ENCODE measurements at places on chromosomes 3 and 15.

GRCh38 chr3:9151240-9151639 lies 98.2 kb downstream of the SRGAP3 start:
- DNase-seq = no peak

DNA sequence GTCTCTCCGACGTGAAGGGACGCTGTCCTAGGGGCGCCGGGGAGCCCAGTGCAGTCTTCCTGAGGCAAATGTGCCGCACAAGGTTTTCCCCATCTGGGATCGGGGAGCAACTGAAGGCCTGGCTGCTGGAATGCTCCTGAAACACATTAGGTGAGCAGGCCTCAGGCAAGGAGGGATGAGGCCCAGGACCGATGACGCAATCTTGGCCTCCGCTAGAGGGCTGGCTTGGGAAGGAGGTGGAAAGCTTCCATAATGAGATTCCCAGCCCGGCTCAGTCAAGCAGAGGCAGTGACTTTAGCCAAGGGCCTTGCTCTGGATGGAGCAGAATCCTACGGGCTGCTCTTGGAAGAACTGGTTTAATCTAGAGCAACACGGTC lies 50.8 kb downstream of the CPN2 start:
- peak; percentile 94 for DNase-seq

DNA sequence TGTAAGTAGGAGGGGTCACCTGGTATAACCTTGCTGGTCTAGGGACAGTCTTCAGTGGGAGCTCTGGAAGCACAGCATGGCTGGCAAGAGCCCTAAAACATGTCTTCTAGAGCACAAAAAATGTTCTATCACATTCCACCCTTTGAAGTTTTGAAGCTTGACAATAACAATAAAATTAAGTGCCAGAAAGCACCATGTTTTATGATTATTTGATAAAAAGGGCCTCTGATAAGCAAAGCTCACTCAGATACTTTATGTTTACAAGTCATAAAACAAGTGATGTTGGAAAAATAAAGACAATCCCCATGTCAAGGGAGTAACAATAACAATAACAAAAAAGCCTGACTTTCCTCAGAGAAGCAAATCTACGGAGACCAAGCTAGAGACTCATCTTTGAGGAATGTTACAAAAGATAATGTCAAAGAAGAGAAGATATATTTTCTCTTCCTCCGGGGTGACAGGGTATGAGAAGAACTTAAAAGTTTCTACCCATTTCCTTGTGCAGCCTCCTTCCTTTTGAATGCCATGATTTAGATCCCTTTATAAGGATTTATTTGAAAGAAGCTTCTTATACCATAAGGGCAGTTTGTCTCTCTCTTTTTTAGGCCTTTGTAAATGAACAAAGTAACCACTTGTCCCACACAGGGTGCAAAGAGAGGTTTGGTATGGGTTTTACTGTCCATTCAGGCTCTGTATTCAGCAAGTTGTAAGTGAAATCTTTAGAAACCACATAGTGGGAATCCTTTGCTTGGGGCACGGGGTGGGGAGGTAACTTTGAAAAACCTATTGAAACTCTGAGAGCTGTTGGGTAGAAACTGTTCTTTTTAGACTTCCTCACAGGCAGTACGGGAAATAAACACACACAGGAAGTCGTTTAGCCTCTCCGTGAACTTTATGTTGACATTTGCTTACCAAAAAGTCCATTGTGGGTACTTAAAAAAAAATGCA lies 109.6 kb upstream of the RBMS3 start:
- DNase-seq = no peak

- no peak for DNase-seq
Measured at GRCh38 chr15:33215941-33216872, 21.7 kb upstream of the FMN1 start.

- DNase-seq = no peak
Measured at GRCh38 chr3:153442386-153442785, 280.4 kb downstream of the RAP2B start.

DNA sequence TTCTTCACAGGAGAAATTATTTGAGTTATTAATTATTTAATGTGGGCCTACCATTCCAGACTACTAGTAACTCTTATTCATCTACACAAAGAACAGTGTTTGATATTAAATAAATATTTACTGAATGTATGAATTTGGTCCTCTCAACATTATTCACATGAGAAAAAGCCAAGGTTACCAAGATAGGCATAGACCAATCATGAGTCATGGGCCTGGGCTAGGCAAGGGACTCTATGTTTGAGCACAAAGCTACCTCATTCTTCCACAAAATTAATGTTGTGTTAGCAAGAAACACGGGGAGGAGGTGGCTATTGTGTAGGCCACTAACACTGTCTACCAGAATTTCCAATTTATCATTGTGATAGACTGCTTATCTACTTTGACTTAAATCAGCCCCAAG lies 115.7 kb downstream of the SERPINI1 start:
- DNase-seq = no peak

Measured in endodermal cell (in vitro differentiated cells).